Substantia nigra (tissue), 51 donors: ENCODE measurements at places on chromosomes 2 and 18.

GRCh38 chr2:240383871-240384700 lies 51.4 kb upstream of the GPC1 start:
- DNase-seq = no peak

DNA sequence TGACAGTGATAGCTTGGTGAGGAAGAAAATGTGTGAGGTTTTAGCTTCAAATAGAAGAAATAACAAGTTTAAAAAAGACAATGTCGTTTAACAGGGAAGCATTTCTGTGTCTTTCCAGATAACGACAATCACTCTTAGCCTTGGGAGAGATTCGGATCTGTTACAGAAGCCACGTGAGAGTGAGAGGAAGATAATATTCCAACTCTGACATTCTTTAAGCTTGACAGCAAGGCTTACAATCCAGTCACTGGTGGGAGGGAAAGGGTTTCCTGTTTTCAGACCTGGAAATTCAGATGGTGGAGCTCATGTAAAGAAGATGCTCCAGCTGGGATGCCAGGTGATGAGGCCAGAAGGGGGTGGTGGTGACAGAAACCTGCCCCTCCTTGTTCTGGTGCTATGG lies 30.8 kb downstream of the FBXO48 start:
- DNase-seq = no peak

DNA sequence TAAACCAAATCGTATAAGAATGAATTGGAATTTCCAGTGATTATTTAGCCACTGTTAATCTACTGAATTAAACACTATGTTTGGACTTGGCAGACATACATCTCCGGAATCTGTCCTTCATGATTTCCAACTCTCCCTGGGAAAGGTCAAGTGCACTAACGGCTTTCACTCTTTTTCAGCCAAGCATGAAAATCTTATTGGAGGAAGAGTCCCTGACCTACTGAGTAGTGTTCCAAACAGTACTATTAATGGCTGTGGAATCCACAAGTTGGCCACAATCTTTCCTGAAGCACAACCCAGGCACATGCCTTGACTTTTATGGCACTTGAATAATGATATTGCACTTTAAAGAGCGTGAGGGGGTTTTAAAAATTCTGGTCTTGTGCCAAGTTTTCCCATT lies 318.9 kb upstream of the RND3 start:
- no peak for DNase-seq

DNA sequence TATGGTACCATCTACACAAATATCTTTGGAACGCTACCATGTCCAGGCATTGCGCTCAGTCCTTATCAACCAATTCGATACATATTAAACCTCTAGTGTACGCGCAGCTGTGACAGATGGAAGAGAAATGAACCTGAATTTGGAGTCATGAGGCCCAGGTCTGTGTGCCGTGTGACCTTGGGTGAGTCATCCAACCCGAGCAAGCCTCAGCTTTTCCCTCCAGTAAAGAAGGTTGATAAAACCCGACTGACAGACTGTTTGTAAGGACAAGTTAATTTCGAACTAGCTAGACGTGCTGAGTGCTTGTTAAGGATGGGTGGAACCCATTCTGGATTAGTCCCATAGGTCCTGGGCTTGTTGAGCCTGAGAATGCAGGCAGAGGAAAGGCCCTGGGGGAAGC lies 28.2 kb downstream of the GREB1 start:
- DNase-seq = no peak

DNA sequence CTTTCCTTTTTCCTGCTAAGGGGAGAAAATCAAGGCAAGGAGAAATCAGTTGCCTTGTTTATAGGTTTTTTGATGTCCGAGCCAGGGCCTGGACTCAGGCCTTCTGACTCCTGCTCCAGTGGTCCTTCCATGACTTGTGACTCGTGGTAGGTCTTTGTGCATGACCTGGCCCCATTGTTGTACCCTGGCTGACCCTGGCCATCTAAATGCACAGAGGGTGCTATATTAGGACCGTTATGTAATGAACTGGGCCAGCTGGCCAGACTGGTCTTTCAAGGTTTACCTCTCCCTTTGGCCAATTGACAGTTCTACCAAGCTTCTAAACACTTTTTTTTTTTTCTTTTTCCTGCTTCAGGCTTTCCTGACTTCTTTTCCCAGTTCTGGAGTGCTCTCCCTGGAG lies 81.1 kb downstream of the SETBP1 start:
- no peak for DNase-seq

DNA sequence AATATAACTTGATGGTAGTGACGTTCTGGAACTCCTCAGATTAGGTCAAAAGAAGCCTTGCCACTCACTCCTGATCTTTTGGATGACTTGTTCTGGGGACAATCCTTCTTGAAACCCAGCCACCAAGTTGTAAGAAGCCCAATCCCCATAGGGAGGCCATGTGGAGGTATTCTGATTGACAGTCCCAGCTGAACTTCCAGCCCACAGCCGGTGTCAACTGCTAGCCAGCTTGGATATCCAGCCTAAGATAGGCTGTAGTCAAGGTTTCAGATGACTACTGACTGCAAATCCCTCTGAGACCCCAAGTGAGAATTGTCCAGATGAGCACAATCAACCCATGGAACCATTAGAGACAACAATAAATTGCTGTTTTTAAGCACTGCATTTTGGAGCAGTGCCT lies 31.4 kb downstream of the EIF2AK2 start:
- no peak for DNase-seq
